ENCODE measurements at places on chromosomes 13 and 19. TPM values are rescaled to one million over a fixed set of nuclear protein-coding genes. Genes with fewer than 3 reads are reported as not detected.

GRCh38 chr13:93222976-93223375 lies 3.6 kb upstream of the GPC6 start:
- no peak for DNase-seq

GRCh38 chr19:54392105-54392504 lies 23.2 kb upstream of the TTYH1 start:
- no peak for DNase-seq

DNA sequence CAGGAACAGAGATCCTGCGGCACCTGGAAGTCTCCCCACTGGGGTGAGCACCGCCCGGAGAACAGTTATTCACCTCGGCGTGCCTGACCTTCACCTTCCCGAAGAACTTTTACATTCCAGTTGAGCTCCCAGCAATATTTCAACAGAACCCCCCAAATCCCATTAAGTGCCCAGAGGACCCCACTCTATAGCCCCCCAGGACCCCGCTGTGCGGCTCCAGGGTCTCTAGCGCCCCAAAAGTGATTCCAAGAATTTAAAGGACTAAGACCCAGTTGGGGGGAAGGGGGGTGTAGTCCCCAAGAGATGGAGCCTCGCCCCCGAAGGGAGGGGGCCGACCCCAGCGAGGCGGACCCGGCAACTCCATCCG lies 480 bp downstream of the GPR108 start:
- no peak for DNase-seq

DNA sequence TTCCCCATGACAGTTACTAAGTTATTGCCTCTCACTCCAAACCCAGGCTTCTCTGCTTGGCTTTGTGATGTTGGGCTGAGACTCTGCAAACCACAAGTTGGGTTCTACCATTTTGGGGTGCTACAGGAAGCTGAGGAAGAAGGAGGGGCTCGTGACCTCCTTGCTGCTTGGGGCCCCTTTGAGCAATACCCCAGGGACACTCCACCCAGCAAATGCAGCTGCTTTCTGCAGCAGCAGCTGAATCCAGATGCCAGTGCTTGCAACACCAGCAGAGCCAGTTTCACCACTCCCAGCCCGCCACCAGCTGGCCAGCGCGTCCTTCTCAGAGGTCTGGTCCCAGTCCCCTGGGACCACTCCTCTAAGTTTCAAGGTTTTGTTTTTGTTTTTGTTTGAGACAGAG lies 22.0 kb upstream of the UBAC2 start:
- DNase-seq: no peak

DNA sequence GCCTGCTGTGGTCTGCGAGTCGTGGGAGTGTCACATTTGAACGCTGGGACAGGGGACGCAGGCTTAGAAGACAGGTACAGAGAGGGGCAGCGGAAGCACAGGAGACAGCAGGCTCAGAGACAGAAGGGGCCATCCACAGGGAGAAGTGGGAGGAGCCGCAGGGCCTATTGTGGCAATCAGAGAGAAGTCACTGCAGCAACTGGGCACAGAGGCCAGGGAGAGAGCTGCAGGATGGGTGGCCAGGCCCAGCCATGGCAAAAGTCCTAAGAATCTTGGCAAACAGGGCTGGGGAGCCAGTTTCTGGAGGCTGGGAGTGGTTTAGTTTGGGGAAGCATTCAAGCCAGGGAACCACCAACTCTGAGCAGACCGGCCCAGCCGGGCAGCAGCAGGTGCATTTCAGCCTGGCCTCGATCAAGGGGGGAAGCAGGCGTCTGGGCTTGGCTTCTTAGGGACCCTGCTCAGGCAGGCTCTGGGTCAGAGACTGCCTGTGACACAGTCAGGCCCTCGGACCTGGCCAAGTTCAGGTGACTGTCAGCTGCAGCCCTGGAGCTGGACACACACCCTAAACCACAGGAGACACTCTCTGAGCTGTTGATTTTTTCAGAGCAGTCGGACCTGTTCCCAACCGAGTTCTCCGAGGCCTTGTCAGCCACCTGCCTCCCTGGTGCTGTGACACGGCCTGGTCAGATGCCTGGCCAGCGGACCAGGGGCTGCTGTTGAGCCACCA lies 11.8 kb downstream of the SH3GL1 start:
- no peak for DNase-seq

ANKLE1 gene
- 0.17 TPM for total RNA-seq

GRCh38 chr19:40908976-40909375 lies 26.9 kb upstream of the CYP2A7 start:
- DNase-seq: no peak

CEACAM7 gene
- not detected for total RNA-seq

- DNase-seq: no peak
Observed at GRCh38 chr19:19134687-19135158, 3.6 kb downstream of the TMEM161A start.
